Hematopoietic multipotent progenitor cell treated with erythropoietin and hydrocortisone succinate and interleukin-3 and kit ligand, for 17 days (in vitro differentiated cells): ENCODE measurements at places on chromosomes 3 and 15.

DNA sequence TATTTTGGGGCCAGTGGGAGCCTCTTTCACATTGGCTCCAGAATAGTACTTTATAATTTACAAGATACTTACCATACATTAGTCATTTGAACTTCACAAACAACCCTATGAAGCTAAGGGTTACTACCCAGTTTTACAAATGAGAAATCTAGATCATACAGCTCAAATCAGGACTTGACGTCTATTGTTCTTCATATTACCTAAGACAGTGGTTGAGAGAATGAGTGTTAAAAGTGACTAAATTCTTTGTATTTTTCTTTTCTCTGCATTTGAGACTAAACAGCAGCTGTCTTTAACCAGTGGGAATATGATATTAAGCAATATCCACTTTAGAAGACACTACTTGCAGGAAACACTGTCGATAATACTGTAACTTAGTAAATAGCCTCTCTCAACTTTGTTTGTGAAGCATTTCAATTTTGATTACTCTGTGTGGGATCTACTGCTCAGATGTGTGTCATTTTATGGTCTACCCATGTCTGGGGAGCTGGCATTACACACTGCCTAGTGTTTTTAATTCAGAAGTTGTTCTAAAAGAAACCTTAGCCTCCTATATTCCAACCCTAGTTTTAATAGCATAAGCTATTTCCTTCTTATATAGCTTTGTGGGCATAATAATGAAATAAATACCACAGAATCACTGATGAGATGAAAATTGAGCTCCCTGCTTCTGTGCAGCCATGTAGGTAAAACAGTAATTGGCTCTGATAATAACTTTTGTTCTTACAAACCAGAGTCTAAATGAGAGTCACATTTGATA lies 45.9 kb downstream of the IQCH start:
- DNase-seq, result no peak

GRCh38 chr3:39809995-39810595 lies 686 bp downstream of the MYRIP start:
- no peak for DNase-seq

GRCh38 chr15:69072906-69073305 lies 58.4 kb downstream of the NOX5 start:
- DNase-seq, result no peak

DNA sequence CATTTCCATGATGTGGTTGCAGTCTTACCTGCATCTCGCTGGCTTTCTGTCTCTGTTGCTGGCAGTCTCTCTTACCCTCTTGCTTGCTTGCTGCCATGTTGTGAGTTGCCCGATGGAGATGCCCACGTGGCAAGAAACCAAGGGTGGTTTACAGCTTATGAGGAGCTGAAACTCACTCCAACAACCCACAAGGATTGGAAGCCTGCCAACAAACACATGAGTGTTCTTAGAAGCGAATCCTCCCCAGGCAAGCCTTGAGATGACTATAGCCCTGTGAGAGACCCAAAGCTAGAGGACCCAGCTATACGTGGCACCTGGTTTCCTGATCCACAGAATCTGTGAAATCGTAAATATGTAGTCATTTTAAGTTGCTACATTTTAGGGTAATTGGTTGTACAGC lies 490.9 kb upstream of the ADAMTS9 start:
- no peak for DNase-seq

GRCh38 chr15:93308026-93308690 lies 219.1 kb upstream of the RGMA start:
- DNase-seq, result no peak

- DNase-seq, result no peak
Measured at GRCh38 chr3:152097120-152097519, 171.6 kb upstream of the MBNL1 start.

- DNase-seq, result no peak
Measured at GRCh38 chr15:60912984-60913697, 316.0 kb downstream of the RORA start.

DNA sequence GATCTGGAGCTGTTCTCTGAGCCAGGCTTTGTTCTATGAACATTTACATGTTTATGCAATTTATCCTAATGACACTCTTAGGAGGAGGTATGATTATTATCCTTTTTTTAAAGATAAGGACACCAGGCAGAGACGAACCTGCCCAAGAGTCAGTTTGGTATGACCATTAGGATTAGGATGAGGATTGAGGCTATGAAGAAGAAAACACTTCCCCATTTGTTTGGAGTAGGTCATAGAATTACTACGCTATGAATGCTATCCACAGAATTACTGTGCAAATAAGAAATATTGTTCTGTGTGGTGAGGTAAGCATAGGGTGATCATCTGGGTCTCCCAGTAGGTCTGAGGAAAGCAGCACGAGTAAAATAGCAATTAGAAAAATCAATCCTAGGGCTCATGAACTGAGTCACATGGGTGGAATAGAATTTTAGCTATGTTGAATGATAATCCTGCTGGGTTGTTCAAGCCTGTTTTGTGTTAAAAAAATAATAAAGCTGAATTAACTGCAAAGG lies 23.9 kb downstream of the EIF4E3 start:
- no peak for DNase-seq

GRCh38 chr3:197525706-197526105 lies 30.1 kb downstream of the BDH1 start:
- DNase-seq, result no peak

DNA sequence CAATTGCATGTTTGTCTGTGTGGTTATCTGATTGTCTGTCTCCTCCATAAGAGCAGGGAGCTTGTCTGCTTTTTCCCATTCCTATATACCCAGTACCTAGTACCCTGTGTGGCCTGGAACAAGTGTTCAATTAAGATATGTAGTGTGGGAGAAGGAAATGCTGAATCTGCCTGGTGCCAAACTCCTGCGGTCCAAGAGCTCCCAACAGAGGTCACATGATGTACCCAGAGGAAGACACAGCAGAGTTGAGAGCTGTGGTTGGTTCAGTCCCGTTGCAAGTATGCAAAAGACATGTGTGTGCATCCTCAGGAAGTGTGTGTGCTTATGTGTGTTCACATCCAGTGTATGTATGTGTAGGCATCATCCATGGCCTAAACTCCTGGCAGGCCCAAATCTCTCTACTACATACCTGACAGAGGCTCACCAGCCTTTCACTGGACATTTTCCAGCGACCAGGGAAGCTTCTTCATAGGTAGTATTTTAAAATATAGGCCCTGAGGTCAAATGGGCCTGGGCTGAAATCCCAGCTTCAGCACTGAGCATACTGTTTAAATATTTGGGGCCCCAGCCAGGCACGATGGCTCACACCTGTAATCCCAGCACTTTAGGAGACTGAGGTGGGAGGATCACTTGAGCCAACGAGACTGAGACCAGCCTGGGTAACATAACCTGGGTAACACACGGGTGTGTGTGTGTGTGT lies 34.0 kb upstream of the ITGA11 start:
- DNase-seq, result no peak

- no peak for DNase-seq
Measured at GRCh38 chr15:31133890-31134289, 32.4 kb upstream of the TRPM1 start.

- no peak for DNase-seq
Measured at GRCh38 chr15:39587731-39588530, 7.1 kb downstream of the THBS1 start.

DNA sequence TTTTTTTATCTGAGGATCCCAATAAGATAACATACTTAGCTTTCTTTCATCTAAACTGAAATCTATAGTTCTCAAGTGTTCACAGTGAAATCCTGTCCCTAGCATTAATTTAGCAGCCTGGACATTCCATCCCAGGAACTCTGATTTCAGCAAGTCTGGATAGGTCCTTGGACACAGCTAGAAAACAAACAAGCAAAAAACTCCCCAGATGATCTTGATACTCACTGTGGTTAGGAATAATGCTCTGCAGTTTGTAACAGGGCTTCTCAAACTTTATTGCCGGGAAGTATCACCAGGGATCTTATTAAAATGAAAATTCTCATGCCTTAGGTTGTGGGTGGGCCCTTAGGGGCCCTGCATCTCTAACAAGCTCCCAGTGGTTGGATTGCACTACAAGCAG lies 24.3 kb downstream of the THBS1 start:
- no peak for DNase-seq

- DNase-seq, result no peak
Measured at GRCh38 chr3:112482675-112483074, 16.6 kb downstream of the BTLA start.

DNA sequence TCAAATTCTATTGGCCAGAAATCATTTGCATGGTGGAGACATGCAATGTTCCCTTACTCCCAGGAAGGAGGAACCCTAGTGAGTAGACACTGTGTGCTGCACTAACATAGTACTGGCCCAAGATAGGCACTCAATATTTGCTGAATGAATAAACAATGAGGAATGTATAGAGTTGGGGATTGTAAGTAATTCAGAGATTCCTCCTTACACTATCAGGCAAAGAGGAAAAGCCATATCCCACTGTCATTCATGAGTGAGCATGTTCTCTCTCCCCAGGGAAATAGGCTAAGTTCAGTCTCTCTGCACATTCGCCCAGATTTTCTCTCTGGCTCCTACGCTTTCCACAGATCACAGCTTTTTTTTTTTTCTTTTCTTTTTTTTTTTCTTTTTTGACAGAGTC lies 154.9 kb upstream of the WNT5A start:
- no peak for DNase-seq

DNA sequence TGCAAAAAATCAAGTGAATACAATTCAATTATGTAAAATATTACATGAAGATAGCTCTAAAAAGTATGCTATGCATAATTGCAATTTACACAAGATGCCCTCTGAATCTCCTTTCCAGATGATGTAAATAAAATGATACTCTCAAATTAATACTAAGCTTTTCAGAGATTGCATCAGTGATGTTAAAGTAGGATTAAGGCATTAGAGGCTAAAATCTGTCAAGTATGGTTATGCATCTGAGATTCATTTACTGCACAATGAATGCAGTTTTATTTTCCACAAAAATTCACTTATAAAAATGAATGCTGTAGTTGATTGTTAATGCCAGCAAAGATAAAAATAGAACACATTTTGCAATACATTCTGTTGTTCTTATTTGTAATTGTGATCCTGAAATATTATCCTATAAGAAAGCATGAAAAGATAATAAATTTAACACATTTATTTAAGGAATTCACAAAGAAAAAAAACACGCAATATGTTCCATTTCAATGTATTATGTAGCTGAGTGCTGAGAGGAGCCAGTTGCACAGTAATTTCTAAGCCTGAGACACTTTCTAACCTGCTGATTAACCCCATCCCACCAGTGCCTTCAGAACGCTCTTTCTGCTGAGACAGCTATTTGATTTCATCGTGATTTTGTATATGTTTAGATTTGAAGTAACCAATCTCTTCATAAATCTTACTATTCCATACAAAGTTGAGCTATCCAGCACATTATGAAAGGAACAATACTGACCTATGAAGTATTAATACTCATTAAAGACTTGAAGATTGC lies 224.4 kb downstream of the CADM2 start:
- DNase-seq, result no peak
